SW 1271 (cell line): ENCODE measurements at places on chromosomes 7 and 10.

DNA sequence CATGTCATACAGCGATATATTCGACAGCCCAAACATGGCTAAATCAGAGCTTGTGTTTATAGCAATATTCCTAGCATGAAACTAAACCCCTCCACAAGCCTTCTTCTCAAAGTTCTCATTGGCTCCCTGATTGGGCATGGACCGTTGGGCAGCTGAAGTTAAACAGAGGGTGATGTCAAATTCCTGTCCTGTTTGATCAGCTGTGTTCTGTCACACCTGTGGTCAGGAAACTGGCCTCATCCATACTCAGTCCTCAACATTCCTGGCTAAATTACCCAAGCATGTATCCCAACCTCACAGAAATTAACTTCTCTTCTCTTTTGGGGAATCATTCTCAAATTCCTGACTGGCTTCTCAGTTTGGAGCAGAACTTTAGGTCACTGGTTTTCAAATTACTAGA lies 107.9 kb downstream of the ODAD2 start:
- no peak for DNase-seq

DNA sequence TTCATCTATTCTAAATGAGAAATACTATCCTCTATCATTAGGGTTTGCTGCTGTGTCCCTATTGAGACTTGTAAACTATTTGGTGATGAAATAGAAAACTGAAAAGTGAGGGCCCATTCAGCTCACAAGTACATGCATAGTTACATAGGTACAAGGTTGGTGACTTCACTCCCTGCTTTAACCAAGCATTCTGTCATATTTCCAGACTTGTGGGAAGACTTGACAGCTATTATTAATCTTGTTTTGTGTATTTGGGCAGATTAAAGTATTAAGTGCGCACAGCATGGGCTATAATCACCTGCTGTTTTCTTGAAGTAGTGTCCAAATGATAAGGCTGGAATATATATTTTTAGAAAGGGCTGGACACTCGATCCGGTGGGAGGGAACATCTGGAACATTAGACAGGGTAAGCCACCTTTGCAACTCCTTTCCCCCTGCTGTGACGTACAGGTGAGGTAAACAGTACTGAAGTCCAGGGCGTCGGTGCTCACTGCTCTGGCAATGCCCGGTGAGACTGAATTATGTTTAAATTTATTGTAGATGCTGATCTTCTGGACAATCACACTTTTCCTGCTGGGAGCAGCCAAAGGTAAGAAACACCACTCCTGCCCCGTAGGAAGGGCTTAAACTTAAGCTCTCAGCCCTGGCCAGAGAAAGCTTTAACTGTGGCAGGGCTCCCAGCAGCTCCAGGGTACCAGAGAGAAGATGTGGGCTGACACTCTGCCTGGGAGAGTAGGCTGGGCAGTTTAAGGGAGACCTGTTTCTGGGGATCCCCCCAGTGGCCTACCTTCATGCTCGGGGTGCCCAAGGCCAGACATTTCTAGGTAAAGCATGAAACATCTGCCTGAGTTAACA lies at the start of gene PNLIPRP1:
PNLIPRP1 (plus strand) TSS at position 370 of the 855 bp plus-strand sequence; CDS start at position 541, 171 bp downstream.
- no peak for DNase-seq

- DNase-seq = no peak
These were observed 4.4 kb upstream of the SMC3 start for GRCh38 chr10:110563132-110563531.

- DNase-seq = no peak
These were observed 110.2 kb downstream of the TAF3 start for GRCh38 chr10:7928536-7928935.

- DNase-seq = no peak
These were observed 13.4 kb downstream of the CPVL start for GRCh38 chr7:29132980-29133379.

DNA sequence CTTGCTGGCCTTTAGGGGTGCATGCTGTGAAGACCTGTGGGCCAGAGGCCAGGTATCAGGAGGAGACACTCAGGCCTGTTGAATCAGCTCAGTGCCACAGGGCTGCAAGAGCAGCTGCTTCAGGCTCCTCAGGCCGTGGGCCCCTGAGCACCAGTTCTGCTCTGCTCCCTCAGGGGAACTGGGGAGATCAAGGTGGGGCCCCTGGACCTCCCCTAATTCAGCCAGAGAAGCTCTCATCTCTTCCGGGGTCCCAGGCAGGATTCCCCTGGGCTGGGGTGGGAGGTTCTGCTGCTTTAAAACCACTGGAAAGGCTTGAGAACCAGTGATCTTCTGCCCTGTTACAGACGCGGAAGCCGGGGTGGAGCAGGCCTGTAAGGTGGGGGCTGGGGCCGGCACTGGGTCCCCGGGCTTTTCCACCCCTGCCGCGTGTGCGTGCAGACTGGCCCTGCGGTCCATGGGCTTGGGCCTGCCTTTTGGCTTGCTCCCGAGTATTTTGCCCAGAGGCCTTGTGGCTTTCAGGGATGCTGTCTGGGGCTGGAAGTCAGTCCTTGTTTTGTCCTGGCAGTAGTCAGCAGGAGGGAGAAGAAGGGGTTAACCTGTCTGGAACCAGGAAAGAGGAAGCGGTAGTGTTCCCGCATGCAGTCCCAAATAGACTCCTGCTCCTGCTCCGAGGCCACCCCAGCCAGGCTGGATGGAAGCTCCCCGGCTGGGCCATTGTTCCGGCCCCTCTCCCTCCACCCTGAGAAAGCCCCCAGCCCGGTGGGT lies 74.3 kb downstream of the LHPP start:
- DNase-seq = no peak

DNA sequence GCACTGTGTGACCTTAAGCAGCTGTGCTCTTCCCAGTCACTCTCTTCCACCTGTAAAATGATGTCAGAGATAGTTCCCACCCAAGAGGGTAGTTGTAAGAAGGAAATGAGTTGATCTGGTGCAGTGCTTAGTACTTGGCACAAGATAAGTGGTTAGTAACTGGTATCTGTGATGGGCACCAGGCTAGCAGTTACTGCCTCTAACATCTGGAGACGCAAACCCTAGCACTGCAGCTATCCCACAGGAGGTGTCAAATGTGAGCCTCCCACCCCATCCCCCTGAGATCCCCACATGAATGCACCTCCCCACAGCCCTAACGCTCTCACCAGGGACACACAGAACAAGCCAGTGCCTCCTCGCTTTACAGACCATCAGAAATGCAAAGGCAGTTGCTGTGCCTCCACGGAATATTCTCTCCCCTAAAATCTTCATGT lies 72.0 kb downstream of the KCNMA1 start:
- DNase-seq = no peak

DNA sequence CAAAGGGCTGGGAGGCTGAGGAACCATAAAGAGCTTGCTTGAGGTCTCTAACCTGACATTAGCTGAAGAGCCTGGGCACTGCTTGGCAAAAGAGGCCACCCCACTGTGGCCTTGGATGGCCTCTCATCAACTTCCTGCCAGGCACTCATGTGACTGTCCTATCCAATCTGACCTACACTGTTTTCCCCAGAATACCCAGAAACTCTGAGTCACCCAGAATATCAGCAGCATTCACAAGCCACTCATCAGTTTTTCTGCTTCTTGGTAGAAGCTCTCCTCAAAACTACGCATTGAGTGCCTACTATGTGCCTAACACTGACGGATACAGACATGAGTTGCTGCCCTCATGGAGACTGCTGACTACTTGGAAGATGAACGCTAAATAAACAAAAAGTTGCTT lies 4.1 kb upstream of the NT5C2 start:
- DNase-seq = no peak

- DNase-seq = peak; percentile 46
These were observed at the start of gene PDLIM1 for GRCh38 chr10:95290461-95291364. PDLIM1 (minus strand) TSS chr10:95291003; CDS start chr10:95290915, 88 bp downstream.

- peak; percentile 24 for DNase-seq
These were observed 552.4 kb upstream of the KCND2 start for GRCh38 chr7:119720541-119720940.

GRCh38 chr10:58992830-58993460 lies 183.5 kb upstream of the PHYHIPL start:
- DNase-seq = no peak

- no peak for DNase-seq
These were observed 177.4 kb downstream of the PCLO start for GRCh38 chr7:82985144-82985802.

DNA sequence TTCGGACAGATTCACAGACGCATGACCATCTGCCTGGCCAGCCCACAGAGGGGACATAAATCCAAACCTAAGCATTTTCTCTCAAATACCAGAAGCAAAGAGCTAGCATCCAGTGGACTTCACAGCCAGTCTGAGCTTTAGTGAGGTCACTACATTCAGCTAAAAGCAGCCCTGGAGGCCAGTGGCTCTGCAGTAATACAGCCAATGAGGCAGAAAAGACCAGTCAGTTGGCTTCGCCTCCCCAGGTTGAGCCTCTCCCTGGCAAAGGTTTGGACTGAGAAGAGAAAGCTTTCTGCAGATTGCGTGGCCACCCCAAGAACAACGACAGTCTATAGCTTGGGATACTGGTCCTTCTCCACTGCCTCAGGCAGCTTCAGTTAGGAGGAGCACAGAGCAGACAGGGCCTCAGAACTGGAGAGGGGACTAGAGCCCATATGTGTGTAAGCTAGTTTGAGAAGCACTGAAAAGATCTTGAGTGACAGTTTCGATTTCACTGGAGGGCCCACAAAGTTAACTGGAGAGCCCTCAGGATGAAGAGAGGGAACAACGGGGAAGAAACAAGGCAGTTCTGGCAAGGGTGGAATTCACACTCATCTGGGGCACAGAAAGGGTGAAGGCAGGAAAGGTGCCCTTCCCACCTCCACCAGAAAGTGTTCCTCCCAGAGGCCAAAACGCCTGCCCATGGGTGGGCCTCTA lies 3.8 kb downstream of the WDR91 start:
- DNase-seq = no peak

GRCh38 chr7:95321720-95322119 lies 2.6 kb downstream of the PON1 start:
- no peak for DNase-seq

GRCh38 chr7:70484255-70484654 lies 647.7 kb upstream of the GALNT17 start:
- DNase-seq = no peak

DNA sequence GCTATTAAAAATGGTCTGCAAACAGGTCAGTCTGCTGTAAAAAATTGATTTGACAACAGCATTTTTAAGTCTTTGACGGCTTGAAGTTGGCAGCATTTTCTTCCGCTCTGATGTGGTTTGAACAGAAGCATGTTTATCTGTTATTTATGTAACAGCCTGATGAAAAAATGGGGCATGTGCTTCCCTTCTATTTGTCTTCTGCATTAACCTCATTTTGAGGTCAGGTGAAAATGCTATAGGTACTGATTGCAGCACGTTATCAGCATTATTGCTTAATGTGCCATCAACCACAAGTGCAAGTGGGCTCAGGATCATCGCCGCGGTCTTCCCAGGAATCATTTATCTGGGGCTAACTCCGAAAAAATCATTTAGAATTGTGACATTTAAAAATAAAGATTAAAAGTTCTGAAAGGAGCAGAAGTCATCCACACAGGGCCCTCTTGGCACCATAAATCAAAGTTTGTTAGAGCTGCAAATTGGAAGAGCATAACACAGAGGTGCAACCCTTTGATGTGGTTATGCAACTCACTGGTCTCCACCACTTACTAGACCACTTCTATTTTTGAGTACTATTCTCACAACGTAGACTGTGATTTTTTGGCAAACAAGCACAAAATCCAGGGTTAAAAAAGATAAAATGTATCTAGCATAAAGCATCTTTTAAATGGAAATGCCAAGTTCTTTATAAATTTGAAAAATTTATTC lies 307.7 kb downstream of the MDFIC start:
- DNase-seq = no peak

GRCh38 chr10:47188156-47188555 lies 111.8 kb upstream of the GDF10 start:
- no peak for DNase-seq

DNA sequence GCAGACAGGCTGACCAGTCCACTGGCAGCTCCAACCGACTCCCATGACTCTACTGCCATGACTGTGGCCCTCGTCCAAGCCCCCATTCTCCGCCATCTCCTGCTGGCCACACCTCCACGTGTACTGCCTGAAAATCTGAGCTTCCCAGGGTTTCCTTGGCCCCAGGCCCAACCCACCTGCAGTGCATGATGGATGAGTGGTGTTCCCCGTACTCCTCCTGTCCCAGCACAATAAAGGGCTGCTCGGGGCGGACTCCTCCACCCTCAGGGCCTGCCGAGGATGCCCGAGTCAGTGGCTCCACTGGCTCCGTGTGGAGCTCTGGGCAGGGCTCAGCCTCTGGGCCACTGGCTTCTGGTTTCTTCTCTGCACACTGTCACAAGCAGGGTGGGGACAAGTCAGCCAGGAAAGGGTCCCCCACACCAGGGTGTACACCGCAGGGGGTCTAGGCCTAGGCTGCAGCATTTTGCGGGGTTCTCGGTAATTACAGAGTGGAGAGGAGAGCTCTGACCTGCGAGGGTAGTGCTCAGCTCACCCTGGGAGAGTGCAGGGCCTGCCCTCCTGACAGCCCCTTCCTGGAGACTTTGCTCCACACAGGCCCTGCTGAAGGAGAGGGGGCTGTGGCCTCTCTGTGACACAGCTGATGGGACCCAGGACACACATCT lies 15.2 kb downstream of the WDR91 start:
- DNase-seq = no peak

DNA sequence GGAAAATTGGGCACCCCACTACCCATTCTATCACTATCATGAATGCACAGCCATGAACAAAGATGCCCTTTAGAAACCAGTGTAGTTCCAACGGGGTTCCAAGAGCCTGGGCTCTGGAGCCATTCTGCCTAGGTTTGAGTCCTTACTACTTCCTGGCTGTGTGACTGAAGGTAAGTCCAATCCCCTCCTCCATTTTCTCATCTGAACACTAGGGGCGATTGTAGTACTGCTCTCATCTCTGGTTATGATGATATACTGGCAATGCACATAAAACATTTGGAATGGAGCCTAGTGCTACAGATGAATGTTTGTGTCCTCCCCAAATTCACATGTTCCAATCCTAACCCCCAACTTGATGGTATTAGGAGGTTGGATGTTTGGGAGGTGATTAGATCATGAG lies 28.1 kb upstream of the CDH23 start:
- DNase-seq = no peak

GRCh38 chr7:139182363-139182762 lies 48.7 kb upstream of the UBN2 start:
- DNase-seq = no peak

GRCh38 chr10:37582237-37582636 lies 275.2 kb downstream of the ZNF248 start:
- DNase-seq = no peak

DNA sequence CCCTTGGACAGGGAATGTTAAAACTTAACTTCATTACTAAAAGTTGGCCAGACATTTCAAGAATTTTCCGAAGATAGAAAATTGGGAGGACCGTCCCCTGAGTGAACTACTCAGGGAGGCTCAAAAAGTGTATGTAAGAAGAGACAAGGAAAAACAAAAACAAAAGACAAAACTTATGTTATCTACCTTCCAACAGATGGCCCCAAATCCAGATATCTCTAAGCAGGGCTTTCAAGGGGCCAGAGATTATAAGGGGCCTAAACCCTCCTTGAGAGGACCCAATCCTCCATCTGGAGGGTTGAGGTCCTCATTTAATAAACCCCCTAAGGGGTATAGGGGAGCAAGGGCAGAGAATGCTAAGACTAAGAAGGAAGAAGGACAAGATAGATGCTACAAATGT lies 203.6 kb downstream of the SH2D4B start:
- DNase-seq = no peak

GRCh38 chr7:87784424-87784823 lies 91.7 kb downstream of the SLC25A40 start:
- DNase-seq = no peak

- DNase-seq = no peak
These were observed 15.0 kb downstream of the CDHR3 start for GRCh38 chr7:105978035-105978434.

GRCh38 chr7:80916770-80917741 lies 1.8 kb downstream of the SEMA3C start:
- DNase-seq = peak; percentile 26

GRCh38 chr7:66301249-66301648 lies 96.1 kb downstream of the TPST1 start:
- DNase-seq = no peak

GRCh38 chr7:80806663-80807062 lies 112.2 kb downstream of the SEMA3C start:
- no peak for DNase-seq
